Stimulated activated CD4-positive, alpha-beta T cell treated with anti-CD3 and anti-CD28 coated beads, Interleukin-1b, Interleukin-23, amount 100 ng/mL, for 1 hour (primary cell): ENCODE measurements at places on chromosomes 12 and 14.

DNA sequence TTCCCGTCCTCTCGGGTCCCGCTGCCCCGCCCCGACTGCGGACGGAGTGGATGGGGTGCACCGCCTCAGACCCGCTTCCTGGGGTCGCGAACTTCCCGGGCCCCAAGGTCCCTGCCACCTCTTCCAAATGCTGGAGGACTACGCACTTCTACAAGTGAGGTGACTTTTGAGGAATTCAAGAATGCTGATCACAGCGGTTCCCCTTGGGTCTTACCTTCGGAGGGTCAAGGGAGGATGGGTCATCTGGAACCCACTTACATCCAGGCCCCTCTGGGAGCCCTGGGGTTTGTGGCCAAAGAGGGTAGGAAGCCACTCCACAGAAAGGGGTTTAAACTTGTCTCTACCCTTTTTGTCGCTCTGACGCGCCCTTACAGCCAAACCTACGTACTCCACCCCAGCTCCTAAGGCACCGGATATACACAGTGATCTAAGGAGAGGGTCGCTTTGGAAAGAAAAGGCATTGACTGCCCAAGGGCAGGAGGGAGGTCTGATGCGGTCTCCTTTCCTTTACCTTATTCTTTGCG, 532 bp upstream of the PRKD1 start:
- no peak for DNase-seq

GRCh38 chr12:127270193-127270592, 996.8 kb upstream of the TMEM132C start:
- DNase-seq, result no peak

GRCh38 chr14:56809270-56810146, 771 bp downstream of the OTX2 start:
- DNase-seq, result no peak

DNA sequence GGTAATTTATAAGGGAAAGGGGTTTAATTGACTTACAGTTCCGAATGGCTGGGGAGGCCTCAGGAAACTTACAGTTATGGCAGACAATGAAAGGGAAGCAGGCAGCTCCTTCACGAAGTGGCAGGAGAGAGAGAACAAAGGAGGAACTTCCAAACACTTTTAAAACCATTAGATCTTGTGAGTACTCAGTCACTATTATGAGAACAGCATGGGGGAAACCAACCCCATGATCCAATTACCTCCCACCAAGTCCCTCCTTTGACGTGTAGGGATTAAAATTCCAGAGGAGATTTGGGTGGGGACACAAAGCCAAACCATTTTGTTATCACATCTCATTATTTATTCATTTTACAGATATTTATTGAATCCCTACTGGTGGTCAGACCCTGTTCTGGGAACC, 822.8 kb downstream of the GALC start:
- no peak for DNase-seq

- DNase-seq, result no peak
These were observed 20.4 kb upstream of the RNF212B start for GRCh38 chr14:23217032-23218020.

DNA sequence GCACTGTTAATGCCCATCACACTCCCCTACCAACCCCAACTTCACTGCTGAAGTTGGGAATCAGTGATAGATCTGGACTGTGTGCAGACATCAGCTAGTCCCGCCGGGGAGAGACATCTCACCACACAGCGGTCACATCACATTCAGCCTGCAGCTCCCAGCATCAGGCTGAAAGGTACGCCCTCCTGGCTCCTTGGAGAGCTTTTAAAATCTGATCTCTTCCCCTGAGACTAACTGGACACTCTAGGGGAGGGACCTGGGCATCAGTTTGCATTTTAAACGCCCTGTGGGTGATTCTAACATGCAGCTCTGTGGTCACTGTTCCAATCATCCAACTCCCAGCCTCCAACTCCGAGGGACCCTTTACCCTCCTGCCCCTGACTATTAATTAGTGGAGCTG, 58.4 kb downstream of the CCDC85C start:
- no peak for DNase-seq

GRCh38 chr12:53005215-53005985, 856 bp upstream of the EIF4B start:
- no peak for DNase-seq

GRCh38 chr12:130227641-130228040, 65.4 kb downstream of the FZD10 start:
- no peak for DNase-seq

- no peak for DNase-seq
These were observed 157.0 kb downstream of the MYRFL start for GRCh38 chr12:69981881-69982475.
